ENCODE measurements at places on chromosomes 2 and 18.

- DNase-seq = no peak
Measured at GRCh38 chr2:144796164-144796563, 276.2 kb upstream of the ZEB2 start.

DNA sequence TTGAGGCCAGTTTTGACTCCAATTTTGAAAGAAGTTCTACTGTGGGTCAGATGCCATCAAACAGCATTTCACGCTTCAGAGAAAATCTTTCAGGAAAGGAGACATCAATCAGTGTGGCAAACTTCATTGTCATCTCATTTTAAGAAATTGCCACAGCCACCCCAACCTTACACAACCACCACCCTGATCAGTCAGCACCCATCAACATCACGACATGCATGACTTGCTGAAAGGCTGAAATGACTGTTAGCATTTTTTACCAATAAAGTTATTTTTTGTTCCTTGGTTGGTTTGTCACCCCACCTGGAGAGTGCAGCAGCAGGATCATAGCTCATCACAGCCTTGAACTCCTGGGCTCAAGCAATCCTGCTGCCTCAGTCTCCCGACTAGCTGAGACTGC lies 10.4 kb downstream of the DNAJC10 start:
- no peak for DNase-seq

DNA sequence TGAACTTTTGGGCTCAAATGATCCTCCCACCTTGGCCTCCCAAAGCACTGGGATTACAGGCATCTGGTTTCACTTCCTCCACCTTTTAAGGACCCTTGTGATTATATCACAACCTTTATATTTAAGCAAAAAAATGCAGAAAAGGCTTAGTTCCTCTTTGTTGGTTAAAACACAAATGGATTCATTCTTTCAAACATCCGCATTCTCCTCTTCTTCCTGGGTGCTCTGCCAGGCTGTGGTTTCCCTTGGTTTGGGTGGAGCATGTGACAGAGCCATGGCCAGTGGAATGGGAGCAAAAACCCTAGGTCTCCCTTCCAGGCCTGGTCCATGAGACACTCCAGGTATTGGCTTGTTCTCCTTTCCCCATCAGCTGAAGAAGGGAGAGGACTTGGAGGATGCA lies 9.9 kb upstream of the SLC66A3 start:
- DNase-seq = no peak

DNA sequence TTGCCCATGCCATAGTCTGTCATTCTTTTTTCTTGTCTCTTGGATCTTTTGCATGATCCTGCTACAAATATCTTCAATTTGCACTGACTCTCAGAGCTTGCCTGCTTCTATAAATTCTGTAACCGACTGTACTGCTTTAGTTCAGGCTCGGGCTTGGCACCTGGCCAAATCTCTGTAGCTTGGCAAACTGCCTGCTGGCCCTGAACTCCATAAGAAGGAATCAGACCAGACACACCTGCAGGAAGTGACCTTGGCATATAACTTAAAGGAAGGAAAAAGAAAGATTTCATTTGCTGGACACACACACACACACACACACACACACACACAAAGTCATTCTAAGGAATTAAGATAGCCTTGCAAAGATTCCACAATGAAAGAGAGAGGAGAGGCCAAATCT lies 291.2 kb upstream of the DDX18 start:
- DNase-seq = no peak

- DNase-seq = no peak
Measured at GRCh38 chr2:9071584-9072124, 68.2 kb upstream of the MBOAT2 start.

DNA sequence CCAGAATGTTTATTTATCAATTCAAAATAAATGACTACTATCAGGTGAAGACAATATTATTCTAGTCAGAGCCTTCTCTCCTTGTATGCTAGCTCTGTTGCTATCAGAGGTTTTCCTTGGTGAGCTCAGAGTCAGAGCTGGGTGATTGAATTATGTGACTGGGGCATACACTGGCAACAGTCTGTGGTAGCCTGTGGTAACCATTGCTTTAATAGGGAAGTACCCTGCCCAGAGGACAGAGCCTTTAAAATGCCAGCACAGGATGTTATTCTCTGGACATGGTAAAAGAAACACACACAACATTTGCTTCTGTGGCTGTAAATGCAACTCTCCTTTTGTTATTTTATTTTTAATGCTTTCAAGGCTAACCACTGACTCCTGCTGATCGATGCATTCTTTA lies 124.7 kb downstream of the PPP1R1C start:
- DNase-seq = no peak

GRCh38 chr2:109513749-109514588 lies 99.8 kb downstream of the SEPTIN10 start:
- DNase-seq = peak; percentile 92

- peak; percentile 65 for DNase-seq
Measured at GRCh38 chr2:166375736-166376487, at the start of gene SCN9A. SCN9A (minus strand) TSS chr2:166375944; CDS start chr2:166311756, 64,188 bp downstream.
